ENCODE measurements at places on chromosomes 5 and 9.

- no peak overlapping the region for H3K4me3 ChIP-seq
- no peak for DNase-seq
- H3K36me3 ChIP-seq, result peaks cover 12% of the 10 kb centered on the region
- peaks cover 7% of the 10 kb centered on the region for H3K4me1 ChIP-seq
- H3K27me3 ChIP-seq, result no peaks in the 10 kb centered on the region
Measured at GRCh38 chr5:124408738-124409453, 337.5 kb downstream of the ZNF608 start.

- peaks cover 4% of the 10 kb centered on the region for H3K4me1 ChIP-seq
- no peak overlapping the region for H3K27ac ChIP-seq
- no peaks in the 10 kb centered on the region for H3K36me3 ChIP-seq
- H3K4me3 ChIP-seq, result no peak overlapping the region
Measured at GRCh38 chr9:86734771-86735170, 212.5 kb downstream of the GAS1 start.

- H3K4me3 ChIP-seq, result no peak overlapping the region
- H3K4me1 ChIP-seq, result peaks cover 58% of the 10 kb centered on the region
- DNase-seq, result peak; percentile 40
- H3K27ac ChIP-seq, result peak overlapping the region; percentile 95
Measured at GRCh38 chr9:8734760-8735159, 935.2 kb upstream of the DMAC1 start.

GRCh38 chr9:4622016-4622415 is 40.1 kb upstream of the PLPP6 start:
- peak; percentile 36 for DNase-seq
- no peaks in the 10 kb centered on the region for H3K36me3 ChIP-seq
- H3K4me3 ChIP-seq, result no peak overlapping the region
- peaks cover 43% of the 10 kb centered on the region for H3K4me1 ChIP-seq
- H3K27ac ChIP-seq, result peak overlapping the region; percentile 94

GRCh38 chr9:112631313-112632070 is 86.4 kb downstream of the INIP start:
- no peak overlapping the region for H3K4me3 ChIP-seq
- H3K27ac ChIP-seq, result no peak overlapping the region
- DNase-seq, result no peak
- peaks cover 10% of the 10 kb centered on the region for H3K4me1 ChIP-seq
- no peaks in the 10 kb centered on the region for H3K36me3 ChIP-seq

GRCh38 chr5:173582216-173583111 is 34.0 kb downstream of the BOD1 start:
- H3K36me3 ChIP-seq, result peaks cover 40% of the 10 kb centered on the region
- H3K27ac ChIP-seq, result no peak overlapping the region
- no peak for DNase-seq
- no peaks in the 10 kb centered on the region for H3K4me1 ChIP-seq
- no peak overlapping the region for H3K4me3 ChIP-seq

GRCh38 chr5:88886746-88887341 is 3.9 kb upstream of the MEF2C start:
- no peak for DNase-seq
- no peak overlapping the region for H3K4me3 ChIP-seq
- peaks cover 30% of the 10 kb centered on the region for H3K4me1 ChIP-seq
- H3K36me3 ChIP-seq, result no peaks in the 10 kb centered on the region
- no peak overlapping the region for H3K27ac ChIP-seq

GRCh38 chr5:79619854-79620253 is 7.6 kb downstream of the TENT2 start:
- no peak for DNase-seq
- no peaks in the 10 kb centered on the region for H3K4me1 ChIP-seq
- H3K36me3 ChIP-seq, result peaks cover 64% of the 10 kb centered on the region

DNA sequence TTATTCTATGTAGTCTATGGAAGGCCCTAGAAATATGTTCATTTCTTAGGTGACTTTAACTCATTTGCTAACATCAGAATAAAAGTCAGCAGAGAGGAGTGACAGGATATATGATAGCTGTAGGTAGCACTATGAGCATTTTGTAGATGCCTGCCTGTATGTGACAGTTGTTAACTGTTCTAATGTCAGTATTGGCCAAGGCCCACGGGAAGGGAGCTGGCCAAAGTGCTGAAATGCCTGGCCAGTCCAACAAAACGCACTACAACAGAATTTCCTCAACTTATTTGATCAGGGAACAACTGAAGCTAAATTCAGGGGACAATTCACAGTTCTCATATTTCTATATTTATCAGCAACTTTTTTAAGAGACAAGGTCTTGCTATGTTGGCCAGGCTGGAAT is 20.8 kb downstream of the SV2C start:
- H3K4me1 ChIP-seq, result no peaks in the 10 kb centered on the region
- peak; percentile 65 for DNase-seq
- no peaks in the 10 kb centered on the region for H3K36me3 ChIP-seq

DNA sequence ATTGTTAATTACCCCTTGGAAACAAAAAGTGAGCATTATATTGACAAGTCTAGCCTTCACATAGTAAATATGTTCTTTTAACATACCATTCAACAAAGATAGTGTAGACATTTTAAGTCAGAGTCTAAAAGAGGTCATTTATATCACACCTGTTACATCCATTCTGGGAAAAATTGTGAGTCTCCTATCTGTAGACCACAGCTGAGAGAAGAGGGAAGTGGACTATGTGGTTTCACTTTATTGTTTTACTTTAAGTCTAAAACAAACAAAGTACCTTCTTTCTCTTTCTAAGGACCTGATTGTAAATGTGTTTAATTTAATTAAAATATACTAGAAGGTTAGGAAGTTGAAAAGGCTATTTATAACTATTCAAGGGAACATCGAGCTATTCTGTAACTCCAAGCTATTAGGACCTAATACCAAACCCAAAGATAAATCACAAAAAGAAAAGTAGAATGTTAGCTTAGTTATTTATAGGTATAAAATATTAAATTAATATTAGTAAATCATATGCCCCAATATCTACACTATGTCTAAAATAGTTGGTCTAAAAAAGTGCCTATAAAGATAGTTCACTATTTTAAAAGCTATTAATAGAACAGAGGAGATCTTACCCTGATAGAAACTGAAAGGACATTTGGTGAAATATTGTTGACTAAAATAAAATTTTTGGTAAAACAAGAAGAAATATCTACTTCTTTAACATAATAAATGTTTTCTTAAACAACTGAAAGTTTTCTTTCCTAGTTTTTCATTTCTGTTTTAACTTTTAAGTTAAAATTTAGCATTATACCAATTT is 134.9 kb downstream of the TMEM167A start:
- peaks cover 8% of the 10 kb centered on the region for H3K4me1 ChIP-seq
- DNase-seq, result no peak
- no peaks in the 10 kb centered on the region for H3K27me3 ChIP-seq
- H3K4me3 ChIP-seq, result no peak overlapping the region
- no peak overlapping the region for H3K27ac ChIP-seq

All from WTC11 (cell line).